Suprapubic skin (tissue), 4 donors: ENCODE measurements at places on chromosomes 7 and 10. TPM values are rescaled to one million over a fixed set of nuclear protein-coding genes. Genes with fewer than 3 reads are reported as not detected.

- no peak for DNase-seq
Measured at GRCh38 chr7:44112231-44112996, 8.3 kb downstream of the AEBP1 start.

The GIMAP7 gene
- 2.3 TPM for total RNA-seq

DNA sequence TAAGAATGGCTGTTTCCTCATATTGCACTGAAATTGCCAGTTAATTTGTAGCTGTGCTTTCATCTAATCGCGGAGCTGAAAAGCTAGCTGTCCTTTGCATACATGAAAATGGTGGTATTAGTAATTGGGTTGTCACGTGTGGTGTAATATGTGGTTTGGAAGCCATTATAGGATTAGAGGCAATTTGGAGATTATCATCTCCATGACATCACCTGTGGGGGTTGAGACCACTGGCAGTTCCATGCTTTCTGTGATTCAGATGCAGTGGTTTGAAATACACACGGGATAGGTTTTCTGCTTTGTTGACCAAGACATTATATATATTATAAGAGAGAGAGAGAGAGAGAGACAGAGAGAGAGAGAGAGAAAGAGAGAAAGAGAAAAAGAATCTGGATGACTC, 180.8 kb downstream of the RAB11FIP2 start:
- DNase-seq: no peak

The RPA3 gene
- 18.9 TPM for total RNA-seq

- DNase-seq: no peak
Measured at GRCh38 chr7:6392712-6393666, 54.8 kb downstream of the DAGLB start.

The PNLIP gene
- not detected for total RNA-seq

GRCh38 chr7:111647881-111648280, 85.6 kb upstream of the IMMP2L start:
- DNase-seq: no peak

The MLLT10 gene
- total RNA-seq: 58.0 TPM

The CCDC7 gene
- total RNA-seq: 4.6 TPM
